ENCODE measurements at places on chromosomes 4 and X. TPM values are rescaled to one million over a fixed set of nuclear protein-coding genes. Genes with fewer than 3 reads are reported as not detected.
A peak's percentile ranks its signal among the peaks of the same experiment; 100 is the strongest.

Gene NAAA
- 34.8 TPM for total RNA-seq

Gene CTAG1A
- not detected for total RNA-seq

Gene TMPRSS11B
- total RNA-seq = 0.21 TPM

Gene DSPP
- not detected for total RNA-seq

Gene SMARCA5
- 25.6 TPM for total RNA-seq

DNA sequence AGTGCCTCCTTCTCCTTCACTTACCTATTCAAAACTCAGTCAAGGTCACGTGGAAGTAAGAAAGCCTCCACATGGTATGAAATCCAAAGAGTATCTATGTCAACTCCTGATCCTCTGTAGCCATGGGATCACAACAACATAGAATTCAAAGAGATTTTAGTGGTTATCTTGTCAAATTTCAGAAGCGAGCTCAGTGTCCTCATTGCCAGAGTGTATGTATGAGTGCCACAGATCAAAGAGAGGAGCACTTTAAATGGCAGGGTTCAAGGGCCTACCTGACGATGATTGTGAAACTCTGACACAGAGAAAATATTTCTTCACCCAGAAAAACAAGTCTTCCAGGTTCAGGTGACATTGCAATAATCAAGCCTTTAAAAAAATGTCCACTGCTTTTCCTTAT lies 1.2 kb upstream of the ACE2 start:
- no peak for DNase-seq

DNA sequence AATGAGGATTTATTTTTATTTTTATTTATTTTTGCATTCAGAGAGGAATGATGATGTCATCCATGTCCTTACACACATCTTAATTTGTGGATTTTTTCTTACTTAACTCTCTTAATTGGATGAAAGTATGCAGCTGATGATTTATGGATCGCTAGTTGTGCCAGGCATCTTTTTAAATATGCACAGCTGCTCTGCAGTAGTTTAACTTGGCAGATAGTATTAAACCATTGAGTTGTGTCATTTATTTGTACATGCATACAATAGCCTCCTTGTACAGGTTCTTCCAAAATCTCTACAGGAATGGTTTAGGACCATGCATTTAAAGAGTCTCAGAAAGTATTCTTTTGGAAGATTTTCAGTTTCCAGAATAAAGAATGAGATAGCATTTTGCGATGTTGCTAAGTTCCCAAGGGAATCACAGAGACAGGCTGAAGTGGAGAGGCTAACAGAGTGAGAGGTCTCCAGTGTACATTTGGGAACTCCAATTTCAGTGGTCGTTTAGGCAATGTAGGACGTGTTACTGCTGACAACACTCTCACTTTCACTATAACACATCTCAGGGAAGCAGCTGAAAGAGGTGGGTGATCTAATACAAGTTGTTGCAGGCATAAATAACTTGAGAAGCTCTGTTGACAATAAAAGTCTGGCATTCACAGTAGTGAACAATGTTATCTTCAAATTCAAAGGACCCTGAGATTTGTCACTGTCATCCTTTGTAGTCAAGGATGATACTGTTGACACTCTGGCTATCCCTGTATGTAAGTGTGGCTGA lies 49.9 kb upstream of the SCRG1 start:
- DNase-seq = no peak

DNA sequence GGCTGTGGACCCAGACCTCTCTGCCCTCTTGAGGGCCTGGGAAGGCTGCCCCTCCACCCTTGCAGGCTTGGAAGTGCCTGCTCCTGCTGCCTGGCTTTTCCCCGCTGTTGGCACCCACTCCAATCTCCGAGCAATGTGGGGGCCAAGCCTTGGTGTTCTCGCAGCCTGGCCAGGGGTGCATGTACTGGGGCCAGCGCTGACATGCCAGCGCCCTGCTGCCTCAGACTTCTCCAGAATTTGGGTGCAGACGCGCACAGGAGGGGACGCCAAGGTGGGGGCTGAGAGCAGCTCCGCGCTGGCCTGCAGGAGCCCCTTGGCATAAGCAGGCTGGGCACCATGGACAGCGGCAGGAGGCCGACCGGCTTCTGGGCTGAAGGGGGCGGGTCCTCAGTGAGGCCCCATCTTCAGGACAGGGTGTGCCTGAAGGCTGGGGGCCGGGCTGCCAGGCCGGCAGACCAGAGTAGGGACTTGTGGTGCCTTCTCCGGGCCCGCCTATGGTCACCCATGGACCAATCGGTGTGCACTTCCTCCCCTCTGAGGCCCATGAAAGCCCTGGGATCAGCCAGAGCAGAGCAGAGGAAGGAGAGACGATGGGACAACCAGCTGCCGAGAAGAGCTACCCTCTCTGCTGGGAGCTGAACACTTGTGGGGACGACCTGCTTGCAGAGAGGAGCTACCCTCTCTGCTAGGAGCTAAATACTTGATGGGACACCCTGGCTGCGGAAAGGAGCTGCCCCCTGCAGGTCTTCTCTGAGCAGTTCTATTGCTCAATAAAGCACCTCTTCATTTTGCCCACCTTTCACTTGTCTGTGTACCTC lies 118.3 kb downstream of the DNAAF6 start:
- DNase-seq = peak; percentile 16

GRCh38 chr4:8205749-8206611 lies 6.9 kb downstream of the SH3TC1 start:
- DNase-seq = no peak

DNA sequence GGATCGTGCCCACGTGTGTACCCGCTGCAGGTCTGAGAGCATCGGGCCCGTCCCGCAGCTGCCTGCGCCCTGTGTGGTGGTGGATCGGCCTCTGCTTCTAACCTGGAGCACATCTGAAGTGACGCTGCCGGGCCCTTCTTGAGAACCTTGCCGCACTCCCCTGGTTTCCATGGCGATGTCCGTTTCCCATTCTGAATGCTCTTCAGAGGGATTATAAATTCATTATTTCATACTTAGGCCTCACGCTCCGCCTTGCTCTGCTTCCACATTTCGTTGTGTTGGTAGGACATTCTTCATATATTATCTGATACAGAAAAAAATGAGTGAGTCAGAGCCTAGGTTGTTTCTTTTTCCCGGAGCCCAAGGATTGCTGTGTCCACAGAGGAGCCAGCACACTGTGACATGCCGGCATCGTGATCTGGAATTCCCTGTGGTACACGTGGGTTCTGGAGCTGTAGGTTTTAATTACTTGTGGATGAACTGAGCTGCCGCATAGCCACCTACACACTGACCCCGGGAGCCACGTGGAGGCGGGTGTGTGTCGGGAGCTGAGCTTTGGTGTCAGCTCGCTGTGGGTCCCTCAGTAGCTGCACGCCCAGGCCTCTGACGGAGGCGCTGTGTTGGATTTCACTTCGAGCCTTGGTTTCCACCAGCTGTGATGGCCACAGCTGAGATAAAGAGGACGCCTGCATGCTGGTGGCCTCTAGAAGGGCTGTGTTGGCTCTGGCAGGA lies 63.4 kb downstream of the PSAPL1 start:
- no peak for DNase-seq

DNA sequence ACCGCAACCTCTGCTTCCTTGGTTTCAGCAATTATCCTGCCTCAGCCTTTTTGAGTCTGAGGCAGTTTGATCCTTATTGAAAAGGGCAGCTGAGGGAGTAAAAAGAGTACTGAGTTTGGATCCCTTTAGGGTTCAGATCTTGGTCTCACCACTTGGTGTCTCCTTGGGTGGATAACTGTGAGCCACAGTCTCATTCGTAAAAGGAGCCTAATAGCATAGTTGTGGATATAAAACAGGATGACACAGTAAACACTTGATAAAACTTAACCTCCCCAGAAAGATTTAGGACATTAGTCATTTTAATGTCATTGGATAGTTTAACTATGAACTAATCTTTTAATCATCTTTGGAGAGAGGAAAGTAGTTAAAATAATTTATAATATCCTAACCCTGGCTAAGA lies 173.0 kb downstream of the ANK2 start:
- no peak for DNase-seq

- DNase-seq = no peak
Observed at GRCh38 chrX:71565474-71566041, 12.7 kb upstream of the GCNA start.

GRCh38 chr4:23235628-23236390 lies 543.1 kb downstream of the GBA3 start:
- DNase-seq = no peak

DNA sequence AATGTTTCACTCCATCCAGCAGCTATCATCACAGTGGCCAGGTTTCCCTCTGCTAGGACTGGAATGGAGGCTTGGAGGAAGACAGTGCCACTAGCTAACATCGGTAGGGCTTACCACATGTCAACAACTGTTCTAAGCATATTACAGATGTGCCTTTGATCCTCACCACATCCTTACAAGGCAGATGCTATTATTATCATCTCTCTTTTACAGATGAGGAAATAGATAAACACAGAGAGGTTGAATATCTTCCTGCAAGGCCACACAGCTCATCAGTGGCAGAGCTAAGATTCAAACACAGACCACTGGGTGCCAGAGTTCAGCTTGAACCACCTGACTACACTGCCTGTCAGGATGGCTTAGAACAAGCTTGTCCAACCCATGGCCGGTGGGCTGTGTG lies 47.4 kb downstream of the MAMLD1 start:
- DNase-seq = no peak

DNA sequence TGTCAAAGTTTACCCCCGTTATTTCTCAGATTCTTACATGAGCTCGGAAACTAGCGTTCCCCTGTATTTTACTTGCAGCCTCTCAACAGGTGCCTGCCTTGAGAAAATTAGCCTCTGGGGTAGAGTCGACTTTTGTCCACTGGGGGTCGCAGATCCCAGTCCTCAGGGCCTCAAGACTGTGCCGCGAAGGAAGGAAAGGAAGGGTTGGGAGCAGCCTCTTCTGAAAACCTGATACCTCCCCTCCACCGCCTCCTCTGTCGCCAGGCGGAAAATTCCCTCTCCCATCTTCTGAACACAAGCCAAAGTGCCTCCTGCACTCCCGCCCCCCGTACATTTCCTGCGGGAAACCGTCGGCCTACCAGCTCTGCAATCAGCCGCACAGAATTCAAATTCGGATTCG lies 44.4 kb upstream of the TMSB15B start:
- peak; percentile 57 for DNase-seq

DNA sequence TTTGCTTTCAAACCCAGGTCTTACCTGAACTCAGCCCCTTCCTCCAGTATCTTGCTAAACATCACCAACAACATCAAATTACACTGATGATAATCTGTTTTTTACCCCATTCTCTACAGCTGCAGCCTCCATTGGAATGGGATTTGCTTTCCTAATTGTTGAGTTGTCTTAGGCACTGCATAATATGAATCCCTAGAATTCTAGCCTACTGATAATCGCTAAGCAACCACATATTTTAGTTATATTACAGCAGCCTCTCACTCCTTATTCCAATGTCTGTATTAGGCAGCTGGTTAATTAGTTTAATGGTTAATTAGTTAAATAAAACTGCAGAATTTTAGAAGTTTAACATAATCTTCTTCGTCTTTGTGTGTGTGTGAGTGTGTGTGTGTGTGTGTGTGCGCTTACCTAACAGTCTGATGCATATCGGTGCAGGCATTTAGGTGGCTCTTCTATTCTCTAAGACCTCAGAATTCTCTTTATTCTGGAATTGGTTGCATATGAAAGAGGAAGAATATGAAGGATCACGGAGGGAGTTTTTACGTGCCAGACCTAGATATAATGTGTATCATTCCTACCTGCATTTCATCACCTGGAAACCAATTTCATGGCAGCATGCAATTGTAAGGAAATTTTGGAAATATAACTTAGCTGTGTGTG lies 5.3 kb upstream of the COMMD8 start:
- DNase-seq = no peak

- DNase-seq = no peak
Observed at GRCh38 chrX:138930583-138930945, 219.0 kb upstream of the FGF13 start.

GRCh38 chrX:129876771-129877305 lies 29.1 kb upstream of the UTP14A start:
- DNase-seq = no peak

GRCh38 chr4:844752-845232 lies 18.9 kb upstream of the CPLX1 start:
- DNase-seq = no peak

DNA sequence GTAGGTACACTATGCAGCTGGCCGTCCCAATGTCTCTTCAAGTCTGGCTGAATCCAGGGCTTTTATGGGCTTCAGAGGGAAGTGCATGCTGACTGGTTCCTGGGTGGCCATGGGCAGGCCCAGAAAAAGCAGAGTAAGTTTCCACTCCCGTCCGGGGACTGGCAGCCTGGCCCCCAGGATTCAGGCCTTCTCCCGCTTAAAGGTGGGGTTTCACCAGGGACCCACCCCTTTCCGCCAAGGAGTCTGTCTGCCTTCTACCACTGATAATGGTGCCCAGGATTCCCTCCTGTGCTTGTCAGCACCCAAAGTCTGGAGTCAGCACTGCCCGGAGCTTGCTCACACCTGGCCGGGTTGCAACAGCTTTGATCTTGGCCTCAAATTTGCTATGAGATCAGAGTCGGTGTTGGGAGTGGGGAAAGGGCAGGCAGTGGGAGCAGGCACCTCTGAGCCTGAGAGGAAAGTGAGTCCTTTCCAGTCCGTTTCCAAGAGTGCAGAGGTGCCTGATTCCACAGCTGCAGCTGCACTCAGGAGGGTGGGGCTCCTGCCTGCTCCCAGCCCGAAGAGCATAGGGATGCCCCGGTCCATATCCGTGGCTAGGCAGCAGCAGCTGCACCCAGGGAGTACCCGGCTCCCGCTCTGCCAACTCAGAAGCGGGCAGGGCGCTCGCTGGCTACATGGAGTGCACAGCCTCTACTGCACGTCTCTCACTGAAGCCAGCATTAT lies 1344.3 kb upstream of the ADGRL3 start:
- no peak for DNase-seq

All from uterus (tissue), 4 donors.